ENCODE measurements at places on chromosomes 2 and 18.
A peak's percentile ranks its signal among the peaks of the same experiment; 100 is the strongest.

GRCh38 chr2:151238527-151239487 lies 22.9 kb downstream of the RBM43 start:
- DNase-seq = peak; percentile 91

DNA sequence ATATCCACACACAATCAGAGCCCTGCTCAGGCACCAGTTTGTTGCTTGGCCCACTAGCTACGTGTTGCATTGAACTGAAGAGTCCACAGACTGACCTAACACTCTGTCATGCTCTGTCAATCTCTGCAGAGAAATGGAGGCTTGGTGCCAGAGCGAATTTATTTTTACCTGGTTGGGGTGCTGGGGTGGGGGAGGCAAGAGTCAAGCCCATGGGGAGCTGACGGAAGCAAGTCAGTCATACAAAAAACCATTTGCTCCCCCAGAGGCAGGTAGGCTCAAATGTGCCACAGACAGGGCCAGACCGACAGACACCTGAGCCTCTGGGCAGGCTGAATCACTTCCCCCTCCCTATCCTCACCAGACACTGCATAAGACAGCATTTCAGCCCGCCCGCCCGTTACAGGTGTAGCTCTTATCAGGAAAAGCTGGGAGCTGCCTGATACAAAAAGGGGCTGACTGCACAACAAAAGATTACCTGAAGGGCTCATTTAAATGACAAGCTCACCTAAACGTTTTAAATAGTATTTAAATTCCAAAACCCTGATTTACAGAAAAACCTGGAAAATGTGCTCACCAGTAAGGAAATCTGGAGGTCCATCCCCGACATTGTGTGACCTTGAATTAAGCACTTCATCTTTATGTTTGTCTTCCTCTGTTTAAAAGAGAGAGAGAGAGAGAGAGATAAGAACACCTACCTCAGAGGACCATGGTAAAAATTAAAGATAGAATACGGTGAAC lies 2.1 kb upstream of the PCBP1 start:
- no peak for DNase-seq

DNA sequence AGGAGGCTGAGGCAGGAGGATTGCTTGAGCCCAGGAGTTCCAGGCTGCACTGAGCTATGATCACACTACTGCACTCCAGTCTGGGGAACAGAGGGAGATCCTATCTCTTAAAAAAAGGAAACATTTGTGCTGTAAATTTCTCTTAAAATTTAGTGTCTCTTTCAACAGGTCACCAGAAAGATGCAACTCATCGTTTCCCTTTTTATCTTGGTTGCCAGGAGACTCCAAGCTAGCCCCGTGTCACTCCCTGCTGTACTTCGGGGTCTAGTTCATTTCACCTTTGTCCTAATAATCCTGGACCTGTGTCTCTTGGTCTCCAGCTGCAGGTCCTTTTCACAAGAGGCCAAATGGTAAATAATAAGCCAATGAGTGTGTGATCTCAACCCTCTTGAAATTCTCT lies 7.1 kb downstream of the HS1BP3 start:
- DNase-seq = no peak

DNA sequence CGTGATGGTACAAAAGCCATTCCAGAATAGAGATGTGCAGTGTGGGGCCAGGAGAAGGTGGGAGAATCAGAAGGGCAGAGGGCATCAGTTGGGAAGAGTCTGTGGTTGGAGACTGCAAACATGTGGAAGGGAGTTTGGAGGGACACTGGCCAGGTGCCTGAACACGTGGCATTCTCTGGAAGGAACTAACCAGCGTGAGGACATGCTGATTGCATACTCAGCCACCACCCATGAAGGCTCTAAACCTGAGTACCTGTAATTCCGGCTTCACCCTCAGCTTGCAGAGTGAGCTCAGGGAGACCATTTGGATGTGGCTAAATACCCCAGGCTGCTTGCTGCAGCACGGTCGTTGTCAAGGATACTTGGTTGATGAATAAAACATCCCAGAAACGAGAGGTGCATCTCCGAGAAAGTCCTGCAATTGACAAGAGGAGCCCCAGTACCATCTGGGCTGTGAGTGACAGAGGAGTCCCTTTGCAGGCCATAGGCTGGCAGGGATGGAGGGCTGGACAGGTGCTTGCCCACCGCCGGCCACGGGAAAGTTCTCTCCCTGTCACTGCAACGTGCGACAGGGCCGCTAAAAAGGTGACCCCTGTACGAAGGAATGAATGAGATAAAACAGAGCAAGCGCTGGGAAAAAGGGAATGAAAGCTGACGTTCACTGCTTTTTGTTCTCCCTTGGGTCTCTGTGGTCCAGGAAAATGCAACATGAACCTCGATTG lies 5.0 kb downstream of the ACKR3 start:
- no peak for DNase-seq

DNA sequence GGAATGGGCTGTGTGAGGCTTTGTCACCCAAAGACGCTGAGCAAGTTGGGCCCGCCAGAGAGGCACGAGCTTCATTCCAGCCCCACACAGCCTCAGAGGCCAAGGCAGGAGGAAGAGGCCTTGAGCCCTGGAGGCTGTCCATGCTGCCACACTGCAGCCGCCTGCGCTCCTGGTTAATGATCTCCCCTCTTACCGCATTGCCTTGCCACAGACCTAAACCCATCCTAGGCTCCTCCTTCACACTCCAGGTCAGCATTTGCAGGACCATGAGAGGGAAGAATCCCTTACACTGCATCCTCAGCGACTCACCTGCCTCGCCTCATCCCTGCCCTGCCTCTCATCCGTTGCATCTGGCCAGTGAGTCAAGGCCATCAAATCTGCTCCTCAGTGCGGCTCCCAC lies 24.6 kb downstream of the KIF3C start:
- no peak for DNase-seq

DNA sequence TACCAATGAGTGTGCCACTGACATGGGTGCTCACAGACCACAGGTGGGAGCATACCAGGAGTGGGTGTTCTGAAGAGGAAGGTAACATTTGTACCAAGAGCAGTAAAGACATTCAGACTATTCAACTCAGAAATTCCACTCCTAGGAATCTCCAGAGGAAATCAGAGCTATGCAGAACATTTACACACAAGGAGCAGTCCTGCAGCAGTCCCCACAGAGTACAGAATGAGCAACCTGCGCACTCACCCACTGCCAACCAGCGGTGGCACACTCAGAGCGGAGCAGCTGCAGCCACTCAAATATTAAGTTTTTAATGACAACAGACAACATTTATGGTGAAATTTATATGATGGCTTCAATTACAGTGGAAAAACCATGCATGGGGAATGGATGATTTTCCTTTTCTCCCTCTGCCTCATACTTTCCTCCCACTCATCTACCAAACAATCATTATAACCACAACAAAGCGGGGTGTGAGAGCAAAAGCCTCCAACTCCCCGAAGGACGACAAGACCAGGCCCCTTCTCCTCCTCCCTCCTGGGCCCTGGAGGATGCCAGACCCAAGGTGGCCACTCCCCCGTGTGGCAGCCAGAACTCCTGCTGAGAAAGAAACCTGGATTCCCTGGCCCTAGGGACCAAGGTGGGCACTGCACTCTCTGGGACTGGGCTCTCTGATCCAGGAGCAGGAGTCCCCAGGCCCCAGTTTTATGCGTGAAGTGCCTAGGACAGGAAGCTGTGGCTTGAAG lies 5.4 kb downstream of the HS6ST1 start:
- peak; percentile 21 for DNase-seq

DNA sequence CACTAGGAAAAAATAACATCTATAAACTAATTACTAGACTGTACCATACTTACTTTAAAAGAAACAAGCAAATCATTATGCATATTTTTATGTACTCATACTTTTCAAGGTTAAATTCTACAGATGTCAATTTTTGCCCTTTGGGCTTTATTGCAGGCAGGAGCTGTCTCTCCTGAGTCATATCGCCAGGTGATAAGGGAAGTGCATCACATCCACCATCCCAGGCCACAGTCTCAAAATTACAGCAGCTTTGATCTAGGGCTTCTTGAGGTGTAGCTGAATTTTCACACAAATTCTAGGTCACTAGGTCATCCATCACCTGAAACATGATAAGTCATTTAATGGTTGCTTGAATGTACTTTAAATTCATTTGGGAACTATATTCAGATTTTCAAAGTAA lies 38.4 kb upstream of the FRZB start:
- no peak for DNase-seq

DNA sequence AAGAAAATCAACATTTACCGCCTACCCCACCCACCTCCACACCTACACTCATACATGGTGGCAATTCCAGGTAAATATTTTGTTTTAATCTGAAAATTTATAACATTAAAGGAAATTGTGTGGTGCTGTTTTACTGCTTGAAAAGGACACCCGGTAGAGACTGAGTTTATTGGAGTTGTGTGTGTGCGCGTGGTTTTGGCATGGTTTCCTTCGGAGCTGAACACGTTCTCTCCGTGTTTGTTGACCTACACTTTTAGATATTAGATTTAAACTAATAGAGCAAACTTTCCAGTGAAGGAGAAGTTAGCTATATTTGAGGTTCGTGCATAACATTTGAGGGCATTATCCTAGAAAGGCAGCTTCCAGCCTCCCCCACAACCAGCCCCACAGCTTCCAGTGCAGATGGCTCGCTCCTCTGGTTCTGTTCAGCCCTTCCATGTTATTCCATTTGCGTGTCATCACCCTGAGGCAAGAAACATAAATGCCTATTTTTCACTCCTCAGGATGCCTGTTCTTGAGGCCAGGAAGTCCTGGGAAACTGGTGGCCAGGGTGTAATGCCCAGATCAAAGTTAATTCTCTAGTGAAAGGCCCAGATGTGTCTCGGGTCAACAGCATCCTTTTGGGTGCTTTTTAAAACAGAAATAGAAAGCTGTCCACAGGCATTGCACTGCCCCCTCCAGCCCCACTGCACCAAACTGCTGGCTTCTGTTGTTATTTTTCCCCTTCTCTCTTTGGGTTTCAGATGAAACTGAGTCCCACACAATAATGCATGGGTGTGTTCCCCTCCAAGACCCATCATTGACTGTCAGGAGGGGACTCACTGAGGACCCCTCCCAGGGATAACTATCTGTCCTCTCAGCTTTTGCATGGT lies 190.2 kb downstream of the SETBP1 start:
- DNase-seq = no peak

DNA sequence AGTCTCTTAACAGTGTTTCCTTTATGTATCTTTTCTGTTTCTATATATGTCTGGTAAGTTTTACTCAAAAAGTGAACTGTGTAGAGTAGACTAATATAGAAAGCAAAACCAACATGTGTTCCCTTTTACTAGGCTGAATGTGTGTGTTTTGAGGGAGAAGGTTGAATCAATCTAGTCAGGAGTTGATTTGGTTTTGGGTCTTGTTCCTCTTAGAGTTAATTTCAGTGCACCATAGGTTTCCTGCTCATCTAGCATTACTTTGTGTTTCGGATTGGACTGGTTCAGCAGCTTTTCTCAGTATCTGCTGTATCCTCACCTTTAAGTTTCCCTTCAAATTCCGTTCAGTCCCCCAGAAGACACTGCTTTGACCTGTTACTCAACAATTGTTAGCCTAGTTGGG lies 52.0 kb upstream of the TRIM43 start:
- DNase-seq = no peak

- DNase-seq = no peak
Observed at GRCh38 chr2:105791229-105791628, 46.5 kb downstream of the NCK2 start.

DNA sequence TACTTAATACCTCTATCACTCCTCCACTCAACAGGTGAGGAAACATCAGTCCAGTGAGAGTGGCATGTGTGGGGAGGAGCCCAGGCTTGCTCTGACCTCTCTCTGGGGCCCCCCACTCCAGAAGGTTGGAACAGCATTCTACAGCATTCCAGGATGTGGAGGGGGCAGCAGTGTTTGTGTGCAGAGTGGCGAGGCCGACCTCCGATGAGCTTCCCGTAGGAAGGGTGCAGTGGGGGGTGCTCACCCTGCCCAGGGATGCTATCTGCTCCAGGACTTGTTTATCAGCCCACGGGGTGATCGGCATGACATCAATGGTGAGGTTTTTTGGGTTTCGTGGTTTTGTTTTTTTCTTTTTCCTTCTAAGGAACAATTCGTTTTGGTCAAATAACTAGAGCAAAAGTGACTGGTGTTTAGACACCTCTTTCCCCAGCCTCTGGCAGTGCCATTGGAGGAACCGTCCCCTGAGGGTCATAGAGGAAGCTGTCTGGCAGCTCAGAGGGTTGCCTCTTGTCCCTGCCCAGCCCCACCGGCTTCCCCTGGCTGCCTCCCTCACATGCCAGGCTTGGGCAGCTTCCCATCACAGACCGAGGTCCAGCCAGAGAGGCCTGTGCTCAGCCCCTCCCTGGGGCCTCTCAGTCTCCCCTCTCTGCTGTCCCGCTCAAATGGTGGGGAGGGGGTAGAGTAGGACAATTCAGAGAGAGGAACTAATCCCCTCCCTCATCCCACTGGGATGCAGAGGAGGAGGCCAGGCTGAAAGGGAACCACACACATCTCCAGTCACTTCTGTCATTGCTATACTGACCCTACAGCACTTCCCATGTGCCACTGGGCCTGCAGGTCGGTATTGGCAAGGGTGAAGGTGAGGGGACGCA lies 96.5 kb downstream of the ZFP36L2 start:
- peak; percentile 18 for DNase-seq

DNA sequence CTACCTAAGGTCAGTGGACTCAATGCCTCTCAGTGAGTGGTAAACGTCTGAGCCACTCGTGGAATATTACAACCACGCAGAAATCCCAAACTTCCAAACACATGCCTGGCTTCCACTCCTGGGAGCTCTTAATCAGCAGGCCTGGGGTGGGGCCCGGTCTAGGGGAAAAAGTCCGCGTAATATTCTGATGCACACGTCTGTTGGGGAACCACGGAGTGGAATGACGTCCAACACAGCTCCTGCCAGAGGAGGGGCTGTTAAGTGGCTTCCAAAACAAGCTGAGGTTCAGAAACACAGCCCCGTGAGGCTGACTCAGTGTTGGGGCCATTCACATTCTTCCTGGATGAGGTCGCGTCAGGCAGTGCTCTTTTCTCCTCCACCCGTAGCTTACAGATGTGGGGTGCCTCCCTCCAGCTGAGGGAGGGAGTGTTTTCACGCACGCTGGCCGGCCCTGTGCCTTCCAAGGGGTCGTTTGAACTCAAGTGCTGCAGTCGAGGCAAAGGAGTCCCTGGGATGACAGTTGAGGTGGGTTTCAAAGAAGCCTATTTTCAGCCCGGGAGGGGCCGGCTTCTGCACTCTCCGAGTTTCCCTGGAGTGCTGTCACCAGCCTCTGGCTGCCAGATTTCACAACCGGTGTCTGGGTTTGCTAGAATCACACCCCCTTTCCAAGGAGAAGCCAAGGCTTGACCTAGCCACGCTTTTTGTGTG lies 73.1 kb downstream of the ACKR3 start:
- peak; percentile 90 for DNase-seq

DNA sequence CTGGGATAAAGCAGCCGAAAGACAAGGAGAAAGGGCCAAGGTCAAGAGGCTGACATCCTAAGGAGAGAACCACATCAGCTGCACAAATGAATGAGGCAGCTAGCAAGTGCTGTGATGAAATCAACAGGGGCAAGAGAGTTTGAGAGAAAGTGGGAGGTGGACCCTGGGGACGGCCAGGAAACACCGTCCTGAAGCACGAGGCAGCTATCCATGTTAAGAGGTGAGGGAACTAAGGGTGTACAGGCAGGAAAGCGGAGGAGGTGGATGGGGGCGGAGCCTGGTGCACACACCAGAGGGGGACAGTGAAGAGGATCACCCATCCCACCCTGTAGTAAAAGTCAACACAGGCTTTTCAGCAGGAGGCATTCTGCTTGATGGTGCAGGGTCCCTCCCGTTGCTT lies 52.4 kb downstream of the HDLBP start:
- DNase-seq = no peak
